ENCODE measurements at places on chromosomes 1 and 21.

DNA sequence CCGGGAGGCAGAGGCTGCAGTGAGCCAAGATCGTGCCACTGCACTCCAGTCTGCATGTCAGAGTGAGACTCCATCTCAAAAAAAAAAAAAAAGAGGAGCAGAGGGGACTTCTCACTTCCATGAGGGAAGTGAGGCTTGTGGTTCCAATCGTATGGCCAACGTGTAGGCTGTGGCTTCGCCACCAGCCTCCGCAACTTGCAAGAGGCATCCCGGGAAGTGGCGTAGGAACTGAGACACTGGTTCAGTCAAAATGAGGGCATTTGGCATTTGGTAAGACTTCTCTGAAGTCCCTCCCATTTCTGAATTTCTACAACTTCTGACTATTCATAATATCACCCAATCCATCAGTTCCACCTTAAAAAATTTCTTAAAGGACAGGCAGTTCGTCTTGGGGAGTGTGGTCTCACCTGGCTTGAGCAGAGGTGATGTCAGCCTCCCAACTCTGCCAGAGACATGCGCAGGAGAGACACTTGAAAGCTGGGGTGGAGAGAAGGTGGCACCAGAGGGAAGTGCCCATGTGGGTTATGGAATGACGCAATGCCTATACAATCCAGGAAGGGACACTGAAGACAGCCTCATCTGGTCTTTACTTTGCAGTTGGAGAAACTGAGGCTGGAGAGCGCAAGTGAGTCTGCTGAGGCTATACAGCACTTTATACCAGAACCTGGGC, 17.2 kb downstream of the KAZN start:
- no peak for DNase-seq

- DNase-seq = no peak
Measured at GRCh38 chr1:19504796-19505692, 19.7 kb upstream of the CAPZB start.

- DNase-seq = no peak
Measured at GRCh38 chr21:45539796-45540600, 2.2 kb downstream of the SLC19A1 start.

DNA sequence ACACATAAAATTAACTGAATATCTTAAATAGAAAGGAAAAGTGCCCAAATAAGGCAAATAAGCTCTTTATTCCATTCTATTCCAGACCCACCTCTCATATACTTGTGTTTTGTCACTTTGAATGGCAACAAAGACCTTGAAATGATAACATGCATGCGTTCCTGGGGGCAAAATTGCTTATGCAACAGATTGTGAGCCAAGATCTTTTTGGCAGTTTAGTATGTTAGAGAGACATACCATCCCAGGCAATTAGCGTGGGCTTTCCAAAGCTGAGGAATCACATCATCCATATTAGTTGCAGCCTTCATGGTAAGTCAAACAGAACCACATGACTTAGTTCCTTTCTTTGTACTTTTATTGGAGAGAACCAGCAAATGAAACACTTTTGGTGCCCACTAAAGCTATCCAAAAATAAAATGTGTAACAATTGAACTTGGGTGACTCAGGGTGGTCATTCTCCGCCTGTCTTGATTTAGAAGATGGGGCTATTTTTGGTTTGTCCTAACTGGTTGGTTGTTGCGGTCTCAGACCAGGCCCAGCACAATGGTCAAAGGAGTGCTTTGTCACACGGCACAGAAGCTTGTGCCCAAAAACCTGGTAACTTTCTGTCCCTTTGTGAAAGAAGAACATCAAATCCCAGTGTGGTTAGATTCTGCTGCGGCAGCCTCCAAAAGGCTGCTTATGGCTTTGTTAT, 68.7 kb upstream of the ATF3 start:
- DNase-seq = no peak

DNA sequence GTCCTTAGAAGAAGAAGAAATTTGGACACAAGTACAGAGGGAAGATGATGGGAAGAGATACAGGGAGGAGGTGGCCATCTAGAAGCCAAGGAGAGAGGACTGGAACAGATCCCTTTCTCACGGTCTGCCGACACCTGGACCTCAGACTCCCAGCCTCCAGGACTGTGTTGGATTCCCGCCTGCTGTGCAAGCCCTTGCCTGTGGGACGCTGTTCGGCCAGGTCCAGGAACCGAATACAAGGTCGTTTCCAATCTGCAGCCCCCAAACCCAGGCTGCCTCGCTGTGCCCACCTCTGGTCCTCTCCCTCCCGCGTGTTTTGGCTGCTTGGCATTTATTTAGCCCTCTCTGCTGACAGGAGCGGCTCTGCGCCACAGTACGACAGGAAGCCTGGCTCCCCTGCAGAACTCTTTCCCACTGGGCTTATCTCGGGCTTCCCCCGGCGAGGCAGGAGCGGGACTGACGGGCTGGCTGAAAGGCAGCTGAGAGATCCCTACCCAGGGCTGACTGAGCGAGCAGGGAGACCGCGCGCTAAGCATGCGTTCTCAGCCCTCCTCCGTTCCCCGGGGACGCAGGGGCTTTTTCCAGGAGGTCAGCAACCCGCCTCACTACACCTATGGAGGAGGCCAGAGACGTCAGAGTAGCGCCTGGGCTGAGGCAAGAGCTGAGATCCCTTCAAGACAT, 238.4 kb downstream of the TNR start:
- no peak for DNase-seq

DNA sequence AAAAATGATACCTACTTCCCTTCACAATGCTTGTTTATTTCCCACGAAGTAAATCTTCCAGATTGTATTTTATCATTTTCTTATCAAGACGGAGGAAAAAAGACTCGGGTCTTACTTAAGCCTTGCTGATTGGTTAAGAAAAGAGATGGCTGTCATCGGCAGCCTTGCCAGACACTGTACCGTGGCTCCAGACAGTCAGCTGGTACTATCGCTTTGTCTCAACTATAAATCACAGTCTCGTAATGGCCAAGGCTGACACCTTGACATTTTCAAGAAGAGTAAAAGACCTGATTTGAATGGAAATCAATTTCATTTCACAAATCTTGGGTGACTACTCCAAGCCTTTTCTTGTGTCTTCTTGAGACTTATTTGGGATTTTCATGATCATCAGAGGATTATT, 868.0 kb downstream of the USP25 start:
- DNase-seq = no peak

DNA sequence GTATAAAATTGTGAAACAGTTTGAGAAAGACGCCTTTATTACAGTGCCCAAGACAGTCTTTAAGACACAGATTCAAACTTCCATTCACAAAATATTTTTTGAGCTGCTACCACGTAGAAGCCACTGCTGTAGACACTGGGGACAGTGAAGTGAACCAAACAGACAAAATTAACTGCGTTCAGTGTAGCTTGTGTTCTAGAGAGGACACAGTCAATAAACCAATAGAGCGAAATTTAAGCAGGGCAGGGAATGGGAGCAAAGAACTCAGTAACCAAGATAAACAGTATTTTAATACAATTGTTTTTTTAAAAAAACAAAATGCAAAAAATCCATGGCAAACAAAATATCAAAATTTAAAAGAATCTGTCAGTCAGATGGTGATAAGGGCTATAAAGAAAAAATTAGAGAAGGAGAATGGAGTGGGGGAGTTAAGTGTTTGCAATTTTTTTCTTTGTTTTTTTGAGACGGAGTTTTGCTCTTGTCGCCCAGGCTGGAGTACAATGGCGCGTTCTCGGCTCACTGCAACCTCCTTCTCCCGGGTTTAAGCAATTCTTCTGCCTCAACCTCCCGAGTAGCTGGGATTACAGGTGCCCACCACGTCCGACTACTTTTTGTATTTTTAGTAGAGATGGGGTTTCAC, 719 bp upstream of the PARS2 start:
- no peak for DNase-seq

DNA sequence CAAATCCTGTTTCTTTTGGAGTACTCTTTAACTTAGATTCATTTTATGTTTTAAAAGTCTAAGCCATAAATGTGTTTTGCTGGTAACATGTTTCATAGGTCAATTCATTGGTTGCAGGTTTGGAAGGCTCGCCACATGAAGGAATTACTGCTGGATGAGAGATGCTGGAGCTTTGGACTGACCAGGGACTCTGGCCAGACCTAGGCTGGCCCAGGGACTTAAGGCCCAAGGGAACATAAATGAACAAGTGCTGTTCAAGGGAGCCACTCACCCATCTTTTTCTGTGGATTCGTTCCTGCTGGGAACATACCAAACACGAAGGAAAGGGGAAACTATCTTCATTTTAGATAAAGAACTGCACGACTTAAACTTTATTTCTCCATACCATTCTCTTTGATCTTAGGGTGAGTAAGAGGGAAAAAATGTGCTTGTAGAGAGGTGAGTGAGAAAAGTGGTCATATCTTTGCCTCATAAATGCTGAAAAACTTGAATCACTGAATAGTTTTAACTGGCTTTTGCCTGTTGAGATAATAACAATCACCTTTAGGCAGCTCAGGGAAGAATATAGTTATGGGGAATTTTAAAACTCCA, 15.3 kb upstream of the SHCBP1L start:
- DNase-seq = no peak

DNA sequence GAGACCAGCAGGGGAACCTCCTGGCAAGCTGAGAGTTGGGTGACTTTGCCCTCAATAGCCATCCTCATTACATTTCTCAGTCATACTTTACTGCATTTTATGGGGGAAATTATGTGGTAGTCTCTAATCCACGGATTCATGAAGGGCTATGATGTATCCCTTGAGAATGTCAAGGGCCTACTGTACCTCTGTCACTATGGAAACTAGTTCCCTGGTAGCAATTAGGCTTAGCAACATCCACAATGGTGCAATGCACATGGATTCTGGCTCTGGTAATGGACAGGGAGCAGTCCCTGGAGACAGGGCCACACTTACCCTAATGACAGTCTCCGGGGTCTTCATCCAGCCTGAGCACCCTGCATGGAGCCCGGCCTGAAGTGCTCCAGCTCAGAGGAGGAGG, 26.5 kb downstream of the LRRN2 start:
- no peak for DNase-seq

DNA sequence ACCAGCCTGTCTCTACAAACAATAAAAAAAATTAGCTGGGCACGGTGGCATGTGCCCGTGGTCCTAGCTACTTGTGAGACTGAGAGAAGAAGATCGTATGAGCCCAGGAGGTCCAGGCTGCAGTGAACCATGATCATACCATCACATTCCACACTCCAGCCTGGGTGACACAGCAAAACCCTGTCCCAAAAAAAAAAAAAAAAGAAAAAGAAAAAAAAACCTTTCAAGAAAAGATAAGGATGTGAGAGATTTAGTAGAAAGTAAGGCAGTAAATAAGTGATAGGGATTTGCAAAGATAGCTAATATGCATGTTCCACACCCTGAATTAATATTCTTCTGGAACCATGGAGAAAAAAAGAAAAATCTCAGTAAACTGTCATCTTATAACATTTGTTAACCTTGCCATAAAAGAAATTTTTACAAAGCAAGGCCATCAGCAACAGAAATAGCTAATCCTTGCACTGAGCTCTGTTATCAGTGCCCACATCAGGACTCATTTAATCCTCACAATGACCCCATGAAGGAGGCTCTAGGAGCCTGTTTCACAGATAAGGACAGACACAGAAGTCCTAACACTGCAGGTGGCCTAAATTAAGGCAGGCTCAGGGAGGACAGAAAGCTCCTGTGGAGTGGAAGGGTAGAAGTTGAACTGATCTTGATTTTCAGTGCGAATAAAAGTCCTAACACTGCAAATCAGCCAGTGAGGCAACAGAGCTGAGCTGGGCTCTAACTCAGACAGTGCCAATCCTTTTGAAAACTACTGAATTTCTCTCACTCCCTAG, 7.6 kb downstream of the GNB1 start:
- no peak for DNase-seq

DNA sequence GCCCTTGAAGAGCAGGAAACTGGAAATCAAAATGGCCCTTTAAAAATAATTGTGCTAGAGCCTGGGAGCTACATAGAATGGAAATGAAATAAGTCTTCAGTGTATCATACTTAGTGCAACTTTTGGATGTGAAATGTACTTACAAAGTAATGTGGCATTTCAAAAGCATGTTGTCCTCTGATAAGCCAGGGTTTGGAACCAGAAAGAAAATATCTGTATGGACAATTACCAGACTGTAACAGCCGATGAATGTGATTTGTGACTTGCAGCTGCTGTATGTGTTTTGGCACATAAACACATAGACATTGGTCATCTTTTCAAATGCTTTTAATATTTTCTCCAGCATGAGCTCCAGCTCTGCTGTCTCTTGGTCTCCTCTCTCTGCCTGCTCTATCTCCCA, 546.4 kb downstream of the OMA1 start:
- DNase-seq = no peak

GRCh38 chr1:45552331-45552730, 1.7 kb downstream of the AKR1A1 start:
- no peak for DNase-seq

- DNase-seq = no peak
Measured at GRCh38 chr1:170707117-170707516, 43.2 kb downstream of the PRRX1 start.

- no peak for DNase-seq
Measured at GRCh38 chr1:66476774-66477173, 57.2 kb upstream of the SGIP1 start.

DNA sequence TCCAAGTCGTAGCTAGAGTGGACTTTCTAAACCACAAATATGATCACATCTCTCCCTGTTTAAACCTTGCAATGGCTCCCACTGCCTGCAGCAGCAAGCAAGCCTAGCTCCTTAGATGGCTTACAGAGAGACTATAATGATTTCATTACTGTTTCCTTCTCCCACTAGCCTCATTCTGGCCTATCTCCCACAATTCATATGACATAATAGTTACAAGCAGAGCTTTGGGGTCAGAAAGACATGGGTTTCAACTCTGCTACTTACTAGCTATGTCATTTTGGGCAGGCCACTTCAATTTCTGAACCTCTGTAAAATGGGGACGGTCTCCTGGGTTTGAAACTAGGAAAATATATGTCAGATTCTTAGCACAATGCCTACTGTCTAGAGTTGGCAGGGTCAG, 143.3 kb downstream of the TRABD2B start:
- no peak for DNase-seq

- no peak for DNase-seq
Measured at GRCh38 chr1:167819849-167820683, 93.9 kb downstream of the ADCY10 start.

DNA sequence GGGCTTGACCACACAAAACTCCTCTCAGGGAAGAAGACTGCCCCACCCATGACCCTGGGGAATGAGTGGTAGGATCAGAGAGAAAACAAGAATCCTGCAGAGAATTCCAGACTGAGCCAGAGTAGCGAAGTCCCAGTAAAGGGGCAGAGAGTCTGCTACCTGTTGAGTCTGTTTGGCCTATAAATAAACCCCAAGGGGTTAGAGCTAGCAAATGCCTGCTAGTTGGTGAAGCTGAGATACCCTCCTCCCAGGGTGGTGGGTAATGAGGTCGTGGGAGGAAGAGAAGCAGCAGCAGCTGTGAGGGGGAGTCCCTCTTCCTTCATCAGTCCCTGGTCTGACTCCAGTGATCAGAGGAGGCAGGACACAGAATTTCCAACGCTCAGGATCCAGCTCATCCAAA, 2.5 kb downstream of the TRAF3IP3 start:
- DNase-seq = no peak

- no peak for DNase-seq
Measured at GRCh38 chr1:75764057-75764655, 21.9 kb upstream of the RABGGTB start.
